HTR-8/SVneo (cell line): ENCODE measurements at places on chromosomes 11 and 22.

- DNase-seq = peak; percentile 60
Observed at GRCh38 chr11:832529-833113, at the start of gene CD151. Gene CD151, plus strand, starts transcription at chr11:832952. Its CDS starts 3,118 bp downstream, at chr11:836070.

- peak; percentile 28 for DNase-seq
Observed at GRCh38 chr11:9664276-9665171, 647 bp downstream of the SWAP70 start.

DNA sequence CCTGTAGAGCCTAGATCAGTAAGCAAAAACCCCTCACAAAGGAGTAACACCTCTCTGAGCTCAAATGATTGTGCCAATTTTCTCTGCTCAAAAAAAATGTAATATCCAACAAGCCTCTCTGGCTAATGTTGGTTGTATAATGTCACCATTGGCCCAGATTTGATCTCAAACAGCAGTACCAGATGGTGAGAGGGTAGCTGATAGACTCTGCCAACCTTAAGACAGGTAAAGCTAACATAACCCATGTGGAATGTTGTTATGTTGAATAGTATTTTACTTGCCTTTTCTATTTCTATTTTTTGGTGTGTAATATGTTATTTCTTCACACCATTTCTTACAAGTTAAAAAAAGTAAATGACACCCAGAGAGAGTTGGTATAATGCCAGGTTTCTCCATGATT, 166.7 kb upstream of the GUCY1A2 start:
- DNase-seq = no peak

DNA sequence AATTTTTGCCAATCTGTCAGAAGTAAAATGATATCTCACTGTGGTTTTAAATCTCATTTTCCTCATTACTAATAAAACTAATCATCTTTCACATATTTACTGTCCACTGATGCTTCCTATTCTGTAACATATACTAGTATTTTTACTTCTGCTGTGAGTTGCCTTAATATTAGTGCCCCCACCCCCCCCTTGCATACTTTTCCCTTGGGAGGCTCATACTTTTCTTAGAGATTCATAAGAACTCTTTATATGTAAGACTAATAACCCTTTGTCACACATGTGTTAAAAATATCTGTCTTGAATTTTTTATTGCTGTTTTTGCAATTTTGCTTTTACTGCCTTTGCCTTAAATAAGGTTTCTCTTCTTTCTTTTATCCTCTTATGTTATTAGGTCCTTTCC, 87.2 kb downstream of the PHF21A start:
- DNase-seq = no peak

DNA sequence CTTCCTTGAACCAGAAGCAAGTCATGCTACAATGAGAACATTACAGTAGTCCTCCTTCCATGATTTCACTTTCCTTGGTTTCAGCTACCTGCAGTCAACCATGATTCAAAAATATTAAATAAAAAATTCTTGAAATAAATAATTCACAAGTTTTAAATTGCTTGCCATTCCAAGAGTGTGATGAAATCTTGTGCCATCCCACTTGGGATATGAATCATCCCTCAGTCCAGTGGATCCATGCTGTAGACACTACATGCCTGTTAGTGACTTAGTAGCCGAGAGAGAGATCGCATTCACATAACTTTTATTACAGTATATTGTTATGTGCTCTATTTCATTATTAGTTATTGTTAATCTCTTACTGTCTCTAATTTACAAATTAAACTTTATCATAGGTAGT, 6.0 kb downstream of the HOATZ start:
- no peak for DNase-seq

- DNase-seq = no peak
Observed at GRCh38 chr11:796565-797295, 1.4 kb downstream of the SLC25A22 start.
